ENCODE measurements at places on chromosomes 16 and 17.

DNA sequence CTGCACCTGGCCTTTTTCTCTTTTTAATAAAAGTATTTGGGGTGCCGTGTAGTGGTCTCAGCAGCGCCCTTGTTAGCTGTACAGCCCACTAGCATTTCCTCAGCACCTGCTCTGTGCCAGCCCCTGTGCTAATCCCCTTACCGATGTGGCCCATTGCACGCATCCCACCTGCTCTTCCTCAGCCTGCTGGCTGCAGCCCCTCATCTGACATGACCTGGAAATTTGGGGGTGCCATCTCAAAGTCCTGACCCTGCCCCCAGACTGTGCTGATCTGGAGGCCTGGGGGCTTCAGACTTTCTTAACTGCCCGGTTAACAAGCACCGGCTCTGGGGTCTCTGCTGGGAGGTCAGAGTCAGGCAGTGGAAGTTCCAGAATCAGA lies 10.4 kb downstream of the GPRC5C start:
- H3K27me3 ChIP-seq = no peaks in the 10 kb centered on the region
- H3K4me3 ChIP-seq = peak overlapping the region; percentile 49
- DNase-seq = no peak
- peak overlapping the region; percentile 94 for H3K27ac ChIP-seq
- H3K36me3 ChIP-seq = peaks cover 22% of the 10 kb centered on the region

- peaks cover 63% of the 10 kb centered on the region for H3K4me1 ChIP-seq
- H3K27ac ChIP-seq = no peak overlapping the region
- H3K36me3 ChIP-seq = no peaks in the 10 kb centered on the region
- no peaks in the 10 kb centered on the region for H3K27me3 ChIP-seq
These were observed 3.6 kb downstream of the USP7 start for GRCh38 chr16:8959921-8960787.

- H3K27ac ChIP-seq = no peak overlapping the region
- no peak overlapping the region for H3K4me3 ChIP-seq
- no peak for DNase-seq
- no peaks in the 10 kb centered on the region for H3K27me3 ChIP-seq
- H3K4me1 ChIP-seq = no peaks in the 10 kb centered on the region
- no peaks in the 10 kb centered on the region for H3K36me3 ChIP-seq
These were observed 35.6 kb downstream of the TPSG1 start for GRCh38 chr16:1189455-1189854.

- H3K4me1 ChIP-seq = peaks cover 5% of the 10 kb centered on the region
- no peaks in the 10 kb centered on the region for H3K36me3 ChIP-seq
- no peak for DNase-seq
- no peak overlapping the region for H3K4me3 ChIP-seq
- H3K27ac ChIP-seq = no peak overlapping the region
- H3K27me3 ChIP-seq = no peaks in the 10 kb centered on the region
These were observed 15.3 kb downstream of the CCL11 start for GRCh38 chr17:34300652-34301370.

- DNase-seq = no peak
- no peaks in the 10 kb centered on the region for H3K36me3 ChIP-seq
- H3K27ac ChIP-seq = no peak overlapping the region
- H3K27me3 ChIP-seq = no peaks in the 10 kb centered on the region
- H3K4me1 ChIP-seq = no peaks in the 10 kb centered on the region
These were observed 123.4 kb downstream of the ASIC2 start for GRCh38 chr17:33169580-33170285.

GRCh38 chr17:726271-726919 lies 6.0 kb upstream of the TLCD3A start:
- H3K27ac ChIP-seq = no peak overlapping the region
- H3K4me1 ChIP-seq = peaks cover 2% of the 10 kb centered on the region
- H3K4me3 ChIP-seq = no peak overlapping the region
- H3K27me3 ChIP-seq = no peaks in the 10 kb centered on the region

DNA sequence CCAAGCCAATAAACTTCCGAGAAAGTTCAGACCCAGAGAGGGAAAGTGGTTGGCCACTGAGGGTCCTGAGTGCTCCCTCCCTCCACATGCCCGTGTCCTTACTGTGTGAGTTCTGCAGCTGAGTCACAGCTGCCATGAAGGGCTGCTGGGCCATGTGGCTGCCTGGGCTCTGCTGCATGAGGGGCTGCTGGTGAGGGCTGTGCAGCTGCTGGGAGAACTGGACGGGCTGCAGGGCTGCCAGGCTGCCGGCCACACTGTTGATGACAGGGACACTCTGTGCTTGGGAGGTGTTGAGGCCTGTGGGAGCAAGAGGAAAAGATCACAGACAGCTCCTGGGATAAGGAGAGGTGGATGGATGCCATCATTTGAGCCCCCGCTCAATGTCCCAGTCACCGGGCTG lies 44.0 kb downstream of the HNF1B start:
- H3K27ac ChIP-seq = no peak overlapping the region
- no peaks in the 10 kb centered on the region for H3K36me3 ChIP-seq
- H3K4me3 ChIP-seq = no peak overlapping the region
- no peaks in the 10 kb centered on the region for H3K27me3 ChIP-seq
- H3K4me1 ChIP-seq = no peaks in the 10 kb centered on the region

DNA sequence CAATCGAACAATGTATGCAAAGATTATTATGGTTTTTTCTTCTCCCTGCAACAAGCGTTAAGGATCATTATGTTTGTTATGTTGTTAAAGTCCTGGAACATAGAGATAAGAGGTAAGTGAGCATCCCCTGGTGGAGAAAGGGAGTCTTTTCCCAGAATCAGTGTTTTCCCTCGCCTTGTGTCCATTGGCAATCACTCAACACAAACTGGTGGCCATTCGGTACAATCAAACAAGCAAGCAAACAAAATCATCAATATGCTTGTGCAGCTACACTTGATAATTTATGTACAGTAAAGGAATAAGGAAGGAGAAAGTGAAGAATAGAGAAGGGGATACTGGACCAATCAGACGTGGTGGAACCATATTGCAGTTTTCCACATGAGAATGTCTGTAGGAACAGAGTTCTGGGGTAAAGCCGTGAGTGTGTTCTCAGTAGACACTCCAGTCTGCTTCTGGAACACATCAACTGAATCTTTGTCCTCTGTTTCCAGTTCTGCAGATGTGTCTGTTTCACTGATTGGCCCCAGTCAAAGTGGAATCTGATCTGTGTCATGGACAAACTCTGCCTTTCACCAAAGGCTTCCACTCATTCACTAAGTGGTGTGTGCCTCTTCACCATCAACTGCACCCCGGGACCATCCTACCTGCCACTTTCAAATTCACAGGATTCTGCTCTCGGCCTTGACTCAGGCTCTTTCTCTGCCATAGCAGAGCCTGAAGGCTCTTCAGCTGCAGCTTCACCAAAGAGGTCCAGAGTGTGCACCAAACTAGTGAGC lies 169.5 kb downstream of the AHSP start:
- no peaks in the 10 kb centered on the region for H3K27me3 ChIP-seq
- no peaks in the 10 kb centered on the region for H3K36me3 ChIP-seq
- H3K4me1 ChIP-seq = no peaks in the 10 kb centered on the region
- no peak overlapping the region for H3K27ac ChIP-seq
- no peak for DNase-seq
- no peak overlapping the region for H3K4me3 ChIP-seq

GRCh38 chr17:18858567-18859245 lies 775 bp downstream of the PRPSAP2 start:
- no peaks in the 10 kb centered on the region for H3K27me3 ChIP-seq
- no peaks in the 10 kb centered on the region for H3K4me1 ChIP-seq
- peak overlapping the region; percentile 86 for H3K4me3 ChIP-seq
- no peaks in the 10 kb centered on the region for H3K36me3 ChIP-seq

- no peak for DNase-seq
- H3K4me3 ChIP-seq = no peak overlapping the region
- H3K36me3 ChIP-seq = peaks cover 57% of the 10 kb centered on the region
- H3K27me3 ChIP-seq = no peaks in the 10 kb centered on the region
These were observed 9.0 kb upstream of the PPP1R27 start for GRCh38 chr17:81843713-81844326.

Measured in ascending aorta (tissue), 2 donors.